Kidney capillary endothelial cell (primary cell): ENCODE measurements at places on chromosomes 16 and 17.

DNA sequence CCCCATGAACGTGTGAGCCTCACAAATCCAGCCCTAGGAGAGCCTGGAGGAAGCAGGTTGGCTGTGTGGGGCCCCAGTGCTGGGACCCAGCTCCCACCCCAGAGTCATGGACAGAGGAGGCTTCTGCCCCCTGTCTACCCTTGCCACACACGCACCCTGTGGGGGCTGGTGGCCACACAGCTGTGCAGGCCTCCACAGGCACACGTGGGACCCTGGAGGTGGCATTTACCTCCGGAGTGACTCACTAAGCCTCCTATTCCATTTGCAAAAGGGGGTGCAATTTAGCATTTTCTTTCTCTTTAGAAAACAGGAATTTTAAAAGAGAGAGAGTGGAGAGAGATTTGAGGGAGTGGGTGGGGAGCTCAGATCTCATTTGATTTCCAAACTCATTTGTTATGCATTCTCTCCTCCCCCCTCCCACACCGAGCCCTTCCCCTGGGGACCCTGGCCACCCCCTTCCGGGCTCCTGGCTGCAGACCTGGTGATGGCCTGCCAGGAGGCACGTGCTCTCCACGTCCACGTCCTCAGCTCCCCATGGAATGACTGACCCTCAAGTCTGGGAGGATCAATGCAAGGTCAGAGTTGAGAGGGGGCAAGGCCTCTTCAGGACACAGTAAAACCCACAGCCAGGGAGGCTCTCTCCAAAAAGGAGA is 6.8 kb downstream of the PITPNM3 start:
- DNase-seq = no peak

GRCh38 chr17:47621293-47622179 is 28.2 kb upstream of the KPNB1 start:
- peak; percentile 40 for DNase-seq

DNA sequence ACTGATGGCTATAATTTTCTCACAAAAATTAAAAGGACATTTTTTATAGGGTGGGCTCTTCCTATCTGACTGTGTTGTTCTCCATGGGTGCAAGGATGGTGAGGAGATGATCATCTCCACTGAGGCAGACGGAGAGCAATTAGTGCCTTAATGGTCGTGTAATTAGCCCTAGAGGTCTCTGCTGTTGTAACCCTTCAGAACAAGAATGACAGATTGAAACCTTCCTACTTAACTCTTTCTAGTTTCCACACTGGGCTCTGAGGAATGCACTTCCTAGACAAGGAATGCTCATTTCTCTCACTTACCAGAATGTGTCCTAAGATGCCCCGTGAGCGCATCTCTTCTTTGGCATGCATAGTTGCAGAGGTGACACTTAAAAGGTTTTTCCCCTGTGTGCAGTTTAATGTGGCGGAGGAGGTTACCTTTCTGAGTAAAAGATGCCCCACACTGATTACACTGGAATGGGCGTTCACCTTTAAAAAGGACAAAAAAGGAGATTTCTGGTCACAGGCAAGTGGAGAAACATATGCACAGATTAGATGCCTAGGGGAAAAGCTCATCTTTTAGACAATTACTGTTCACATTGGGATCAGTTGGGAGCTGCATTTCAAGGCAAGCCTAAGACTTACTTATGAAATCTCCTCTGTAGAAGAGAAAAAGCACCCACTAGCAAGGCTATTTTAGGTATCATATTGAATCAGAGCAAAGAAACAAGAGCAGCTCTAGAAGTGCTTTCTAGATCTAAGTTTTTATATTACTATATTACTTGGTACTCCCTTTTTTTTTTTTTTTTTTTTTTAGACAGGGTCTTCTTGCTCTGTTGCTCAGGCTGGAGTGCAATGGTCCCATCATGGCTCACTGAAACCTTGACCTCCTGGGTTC is 53.6 kb downstream of the GRB7 start:
- no peak for DNase-seq

- no peak for DNase-seq
These were observed 30.7 kb upstream of the ARHGAP17 start for GRCh38 chr16:25045696-25046381.

GRCh38 chr16:84905965-84906460 is 86.2 kb downstream of the CRISPLD2 start:
- DNase-seq = no peak

DNA sequence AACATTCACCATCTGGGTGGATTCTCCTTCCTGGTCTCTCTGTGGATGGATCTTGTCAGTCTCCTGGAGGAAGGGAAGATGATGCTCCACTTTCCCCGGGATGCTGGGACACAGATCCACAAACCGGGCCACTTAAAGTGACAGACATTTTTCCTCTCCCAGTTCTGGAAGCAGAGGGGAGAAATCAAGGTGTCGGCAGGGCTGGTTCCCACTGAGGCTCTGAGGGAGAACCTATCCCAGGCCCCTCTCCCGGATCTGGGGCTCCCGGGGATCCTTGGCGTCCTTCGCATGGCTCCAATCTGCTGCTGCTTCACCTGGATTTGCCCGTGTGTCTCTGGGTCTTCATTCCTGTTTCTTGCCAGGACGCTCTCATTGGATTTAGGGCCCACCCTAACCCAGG is 263.1 kb upstream of the TNRC6C start:
- no peak for DNase-seq

GRCh38 chr17:19709841-19710240 is 6.5 kb downstream of the SLC47A2 start:
- no peak for DNase-seq

- DNase-seq = no peak
These were observed 96.3 kb downstream of the CYLD start for GRCh38 chr16:50838165-50838564.

DNA sequence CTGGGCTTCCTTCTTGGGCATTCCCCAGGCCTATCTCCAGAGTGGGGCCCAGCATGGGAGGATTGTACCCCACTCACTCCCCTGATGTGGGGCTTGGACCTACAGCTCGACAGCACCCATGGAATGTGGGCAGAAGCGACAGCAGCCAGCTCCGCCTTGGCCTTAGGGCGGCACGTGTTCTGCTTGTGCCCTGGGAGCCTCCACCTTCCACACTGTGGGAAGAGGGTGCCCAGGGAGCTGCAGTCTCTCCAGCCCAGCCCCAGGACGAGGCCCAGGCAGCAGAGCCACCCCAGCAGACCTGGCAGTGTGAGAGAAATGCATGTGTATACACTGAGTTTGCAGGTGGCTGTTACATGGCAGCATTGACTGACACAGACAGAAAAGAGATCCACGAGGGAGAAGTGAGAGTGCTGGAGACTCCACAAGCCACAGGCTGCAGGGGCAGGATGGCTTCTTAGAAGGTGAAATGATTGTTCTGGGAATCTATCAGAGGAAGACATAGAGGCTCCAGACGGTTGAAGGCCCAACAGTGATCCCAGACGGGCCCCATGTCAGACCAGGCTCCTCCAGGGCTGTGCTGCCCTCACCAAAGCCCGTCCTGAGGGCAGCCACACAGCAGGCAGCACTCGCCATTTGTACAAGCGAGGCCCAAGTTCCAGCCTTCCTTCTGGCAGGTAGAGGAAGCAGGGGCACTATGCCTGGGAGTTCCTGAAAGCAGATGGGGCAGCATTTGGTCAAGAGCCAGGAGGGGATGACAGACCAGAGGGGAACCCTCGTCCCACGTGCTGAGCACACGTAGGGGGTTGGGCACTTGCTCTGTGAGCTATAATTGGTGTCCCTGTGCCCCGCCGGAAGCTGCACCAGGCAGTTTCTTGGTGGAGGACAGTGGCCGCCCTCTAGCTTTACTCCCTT is 2.8 kb upstream of the DNASE1 start:
- DNase-seq = no peak

GRCh38 chr17:32931686-32932085 is 3.7 kb downstream of the TMEM98 start:
- peak; percentile 24 for DNase-seq

DNA sequence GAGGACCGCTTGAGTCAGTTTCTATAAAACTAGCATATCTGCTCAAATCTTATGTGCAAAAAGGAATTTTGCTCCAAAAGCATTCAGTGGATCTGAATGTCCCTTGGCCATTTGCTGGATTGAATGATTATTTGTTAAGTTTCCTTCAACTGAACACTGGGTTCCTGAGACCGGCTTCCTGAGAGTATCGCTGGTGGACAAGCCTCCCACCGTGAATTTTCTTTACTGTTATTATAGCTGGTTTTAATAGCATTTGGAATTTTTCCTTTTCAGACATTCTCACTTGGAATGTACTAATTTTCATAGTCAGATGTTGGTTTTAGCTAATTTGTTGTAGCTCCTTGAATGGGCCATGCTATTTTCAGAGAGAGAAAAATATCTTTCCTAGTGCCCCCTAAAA is 9.8 kb upstream of the MYOCD start:
- DNase-seq = no peak

DNA sequence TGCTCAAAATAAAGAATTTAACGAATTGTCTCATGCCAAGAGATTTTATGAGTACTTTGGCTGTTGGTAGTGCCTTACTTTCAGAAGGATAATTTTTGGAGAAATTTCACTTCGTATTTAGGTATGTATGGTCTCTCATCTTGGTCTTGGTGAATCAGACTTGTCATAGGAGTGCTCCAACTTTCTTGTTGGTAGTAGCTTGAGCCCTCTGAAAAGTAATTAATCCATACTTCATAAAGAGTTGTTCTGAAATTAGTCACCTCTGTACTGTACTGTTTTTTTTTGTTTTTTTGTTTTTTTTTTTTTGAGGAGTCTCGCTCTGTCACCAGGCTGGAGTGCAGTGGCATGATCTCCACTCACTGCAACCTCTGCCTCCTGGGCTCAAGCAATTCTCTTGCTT is 11.6 kb downstream of the ZNRF1 start:
- no peak for DNase-seq

GRCh38 chr17:20039037-20039436 is 29.9 kb downstream of the SPECC1 start:
- no peak for DNase-seq

GRCh38 chr16:80875616-80876015 is 71.2 kb upstream of the CDYL2 start:
- no peak for DNase-seq

DNA sequence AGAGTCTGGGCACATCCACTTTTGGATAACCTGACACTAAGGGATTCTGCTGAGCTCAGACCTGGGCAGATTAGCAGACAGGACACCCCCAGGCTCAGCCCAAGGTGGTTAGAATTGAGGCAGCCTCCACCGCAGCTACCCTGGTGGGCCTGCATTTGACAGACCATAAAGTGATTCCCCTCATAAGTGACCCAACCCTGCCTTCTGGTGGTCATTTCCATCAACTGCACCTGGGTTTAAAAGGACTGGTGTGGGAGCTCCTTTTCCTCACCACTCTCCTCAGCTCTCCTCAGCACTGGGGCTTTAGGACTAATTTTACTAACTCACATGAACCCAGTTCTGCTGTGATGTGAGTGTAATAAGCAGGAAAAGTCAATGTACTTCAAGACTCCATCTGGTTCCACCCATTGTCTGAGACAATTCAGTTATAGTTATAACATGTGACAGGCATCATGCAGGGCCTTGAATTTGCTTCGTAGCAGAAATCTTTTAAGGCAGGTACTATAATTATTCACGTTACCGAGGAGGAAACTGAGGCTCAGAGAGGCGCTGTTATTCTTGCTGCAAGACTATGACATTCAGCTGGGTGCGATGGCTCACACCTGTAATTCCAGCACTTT is 42.5 kb downstream of the MYH3 start:
- DNase-seq = peak; percentile 31

- DNase-seq = no peak
These were observed 49.2 kb downstream of the CRISPLD2 start for GRCh38 chr16:84868829-84869472.

GRCh38 chr16:11621920-11622651 is 35.4 kb upstream of the LITAF start:
- DNase-seq = no peak

DNA sequence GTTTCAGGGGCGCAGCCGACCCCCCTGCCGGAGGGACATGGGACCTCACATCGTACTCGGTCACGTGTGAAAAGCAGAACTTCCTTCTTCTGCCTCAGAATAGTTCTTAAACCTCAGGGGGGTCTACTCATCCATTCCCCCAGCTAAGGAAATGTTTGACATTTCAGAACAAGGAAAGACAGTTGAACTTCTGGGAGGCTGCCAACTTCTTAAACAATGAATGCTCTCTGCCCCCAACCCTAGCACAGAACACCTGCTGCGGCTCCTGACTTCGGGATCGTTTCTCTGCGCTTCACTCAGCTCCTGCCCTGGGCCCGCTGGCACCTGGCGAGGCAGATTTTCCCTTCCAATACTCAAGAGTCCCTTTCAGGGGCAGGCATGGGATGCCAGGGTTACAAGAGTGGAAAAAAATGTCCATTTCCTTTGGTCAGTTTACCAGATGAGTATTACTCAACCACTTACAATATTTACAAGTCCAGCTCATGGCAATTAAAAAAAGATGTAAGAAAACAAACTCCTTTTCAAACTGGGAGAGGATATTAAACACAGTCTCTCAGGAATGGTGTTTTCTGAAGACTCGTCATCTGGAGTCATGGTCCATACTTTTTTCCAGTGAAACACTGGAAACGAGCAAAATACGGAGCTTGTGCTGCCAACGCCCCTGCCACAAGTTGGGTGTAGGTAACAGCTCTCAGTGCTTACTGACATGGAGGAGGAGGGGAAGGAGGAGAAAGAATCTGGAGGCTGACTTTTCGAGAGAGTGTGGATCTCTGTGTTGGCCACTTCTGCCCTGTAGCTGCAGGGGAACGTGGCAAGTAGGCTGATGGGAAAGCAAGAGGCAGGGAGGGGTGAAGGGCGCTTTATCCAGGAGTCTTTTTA is 235.7 kb downstream of the NTN1 start:
- DNase-seq = peak; percentile 32

DNA sequence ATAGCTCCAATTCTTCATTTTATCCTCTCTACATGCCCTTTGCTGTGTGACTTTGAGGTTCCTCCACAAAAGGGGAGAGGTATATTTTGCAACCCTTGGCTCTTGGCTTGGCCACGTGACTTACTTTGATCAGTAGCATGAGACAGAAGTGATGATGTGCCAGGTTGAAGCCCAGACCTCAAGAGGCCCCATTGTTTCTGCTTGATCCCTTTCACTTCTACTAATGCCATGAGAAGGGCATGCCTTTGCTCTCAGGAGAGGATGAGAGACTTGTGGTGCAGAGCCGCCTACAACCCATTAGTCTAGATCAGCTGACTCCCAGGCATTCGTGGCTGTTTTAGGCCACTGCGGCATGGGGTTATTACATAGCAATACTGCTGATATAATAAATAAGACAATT is 356.2 kb upstream of the SALL1 start:
- no peak for DNase-seq

- DNase-seq = no peak
These were observed 86.3 kb downstream of the WDR59 start for GRCh38 chr16:74898659-74899058.

GRCh38 chr16:73113336-73113735 is 65.4 kb upstream of the ZFHX3 start:
- DNase-seq = no peak

GRCh38 chr16:84369105-84369504 is 767 bp downstream of the ATP2C2 start:
- no peak for DNase-seq

- no peak for DNase-seq
These were observed 10.7 kb upstream of the HSD17B2 start for GRCh38 chr16:82024316-82024715.
